Karpas-422 (cell line): ENCODE measurements at places on chromosomes 7 and 10. TPM values are rescaled to one million over a fixed set of nuclear protein-coding genes. Genes with fewer than 3 reads are reported as not detected.

DNA sequence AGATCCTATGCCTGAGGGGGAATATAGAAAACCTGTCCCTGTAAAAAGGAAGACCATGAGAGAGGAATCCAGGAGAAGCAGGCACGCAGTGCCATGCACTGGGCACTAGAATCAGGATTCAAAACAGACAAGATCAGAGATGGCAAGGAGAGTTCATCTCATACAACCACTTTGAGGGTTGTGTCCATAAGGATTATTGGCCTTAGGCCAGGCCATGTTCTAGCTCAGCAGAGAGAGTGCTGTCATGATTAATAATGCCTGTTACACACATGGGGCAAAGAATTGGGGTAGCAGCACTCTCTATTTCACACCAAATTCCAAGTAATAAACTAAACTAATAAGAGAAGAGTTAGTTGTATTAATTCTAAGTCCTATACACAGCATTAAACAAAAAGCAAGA is 29.1 kb downstream of the EZH2 start:
- no peak for DNase-seq

Gene GIMAP6
- total RNA-seq = not detected in 2 replicates

Gene PPP1R3A
- not detected in 2 replicates for total RNA-seq

Gene AKR1B15
- not detected in 2 replicates for total RNA-seq
